ENCODE measurements at places on chromosomes 7 and 10. TPM values are rescaled to one million over a fixed set of nuclear protein-coding genes. Genes with fewer than 3 reads are reported as not detected.

NFE2L3 gene
- polyA plus RNA-seq = 3.1 TPM

GRCh38 chr7:37432281-37432920, 16.3 kb downstream of the ELMO1 start:
- DNase-seq = no peak

- DNase-seq = no peak
These were observed 23.2 kb downstream of the DPCD start for GRCh38 chr10:101611096-101611905.

DNA sequence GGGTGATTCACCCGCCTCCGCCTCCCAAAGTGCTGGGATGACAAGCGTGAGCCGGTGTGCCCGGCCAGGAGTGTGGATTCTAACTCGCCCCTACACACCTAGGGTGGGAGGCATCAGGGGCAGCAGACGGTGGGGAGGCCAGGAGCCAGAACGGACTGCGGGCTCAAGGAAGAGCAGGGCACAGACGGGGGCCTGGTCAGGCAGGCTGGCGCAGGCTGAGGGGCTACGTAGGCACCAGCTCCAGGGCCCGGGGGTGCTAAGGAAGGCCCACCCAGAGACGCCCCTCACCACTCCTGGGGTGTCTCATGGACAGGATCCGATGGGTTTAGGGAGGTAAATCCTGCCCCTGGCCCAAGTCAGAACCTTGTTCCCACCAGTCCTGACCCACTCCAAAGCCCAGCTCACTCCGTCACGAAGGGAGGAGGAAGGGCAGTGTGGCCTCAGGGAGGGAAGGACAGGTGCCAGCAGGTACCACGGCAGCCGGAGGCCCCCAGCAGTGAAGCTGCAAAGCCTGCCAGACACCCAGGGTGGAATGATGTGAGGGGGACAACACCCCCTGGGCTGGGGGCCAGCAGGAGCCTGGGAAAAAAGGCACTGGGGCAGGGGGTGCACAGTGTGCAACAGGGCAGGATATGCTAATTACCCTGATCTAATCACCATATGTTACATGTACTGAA, 251.4 kb downstream of the MAD1L1 start:
- no peak for DNase-seq

DNA sequence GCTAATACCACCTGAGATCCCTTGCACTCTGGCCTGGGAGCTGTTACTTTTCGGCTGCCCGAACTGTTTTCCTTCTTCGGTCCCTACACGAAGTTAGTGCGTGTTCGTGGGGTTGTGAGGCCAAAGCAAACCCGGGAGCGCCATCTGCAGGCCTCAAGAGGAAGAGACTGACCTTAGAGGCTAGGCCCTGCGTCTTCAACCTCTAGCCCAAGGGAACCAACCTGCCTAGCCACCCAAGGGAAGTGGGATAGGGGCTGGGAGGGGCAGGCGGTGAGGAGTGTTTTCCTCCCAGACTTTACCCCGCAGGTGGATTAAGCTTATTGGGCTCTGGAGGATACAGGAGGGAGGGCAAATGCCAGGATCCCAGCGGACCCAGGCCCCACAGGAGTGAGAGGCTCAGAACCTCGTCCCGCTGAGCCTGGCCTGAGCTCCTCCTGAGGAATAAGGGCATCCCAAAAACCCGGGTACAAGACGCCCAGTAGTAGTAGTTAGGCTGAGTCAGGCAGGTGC, 1.7 kb upstream of the PAX2 start:
- no peak for DNase-seq

- no peak for DNase-seq
These were observed 46.2 kb downstream of the PARP12 start for GRCh38 chr7:140016540-140016939.

DNA sequence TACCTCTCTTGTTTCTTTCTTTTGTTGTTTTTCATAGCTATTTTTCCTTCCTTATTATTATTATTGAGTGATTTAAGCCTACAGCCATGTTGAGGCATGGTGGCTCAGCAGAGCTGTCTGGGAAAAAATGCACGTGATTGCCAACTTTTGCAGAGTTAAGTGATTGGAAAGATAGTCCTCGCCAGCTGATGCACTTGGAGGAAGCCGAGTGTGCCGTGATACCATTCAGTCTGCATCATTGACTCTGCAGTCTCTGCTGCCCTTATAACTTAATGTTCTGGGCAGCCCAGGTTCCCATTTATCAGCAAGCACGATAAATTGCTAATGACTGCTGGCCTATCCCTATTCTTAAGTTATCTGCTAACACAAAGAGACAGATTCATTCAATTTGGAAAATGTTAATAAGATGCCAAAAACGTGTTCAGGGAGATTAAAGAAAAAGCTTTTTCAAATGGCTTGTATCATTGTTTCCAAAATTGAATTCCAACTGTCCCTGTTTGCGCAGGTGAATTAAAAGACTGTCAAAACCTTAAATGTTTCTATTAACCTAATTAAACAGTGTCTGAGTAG, 232.9 kb upstream of the NPY start:
- no peak for DNase-seq

DNA sequence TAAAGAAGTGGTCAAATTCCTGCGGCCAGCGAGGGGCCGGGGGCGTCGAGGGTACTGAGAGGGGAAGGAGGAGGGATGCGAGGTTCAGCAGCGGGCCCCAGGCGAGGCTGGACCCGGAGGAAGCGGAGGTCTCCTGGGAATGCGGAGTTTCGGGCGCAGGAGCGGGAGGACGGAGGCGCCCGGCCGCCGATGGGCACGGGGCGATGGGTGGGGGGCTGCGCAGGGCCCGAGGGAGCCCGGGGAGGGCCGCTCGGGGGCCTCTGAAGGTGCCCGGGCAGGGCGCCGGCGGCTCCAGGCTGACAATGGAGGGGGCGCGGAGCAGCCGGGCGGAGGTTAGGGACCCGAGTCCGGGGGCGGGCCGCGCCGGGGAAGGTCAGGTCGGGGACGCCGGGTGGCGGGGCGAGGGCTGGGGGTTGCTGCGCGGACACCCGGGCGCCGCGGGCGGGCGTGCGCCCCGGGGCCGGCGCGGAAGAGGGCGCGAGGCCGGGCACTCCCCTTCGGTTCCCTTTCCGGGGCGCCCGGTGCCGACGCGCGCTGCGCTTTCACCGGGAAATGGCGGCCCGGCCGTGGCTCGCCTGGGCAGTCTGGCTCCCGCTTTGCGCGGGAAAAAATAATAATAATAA, 683 bp downstream of the MACROH2A2 start:
- no peak for DNase-seq

IL6 gene
- polyA plus RNA-seq = 1.1 TPM

GRCh38 chr7:159112136-159113011, 32.3 kb downstream of the VIPR2 start:
- no peak for DNase-seq

- no peak for DNase-seq
These were observed 174.0 kb downstream of the GFRA1 start for GRCh38 chr10:116099023-116099420.

GRCh38 chr10:126551202-126551601, 119.3 kb downstream of the C10orf90 start:
- no peak for DNase-seq

DNA sequence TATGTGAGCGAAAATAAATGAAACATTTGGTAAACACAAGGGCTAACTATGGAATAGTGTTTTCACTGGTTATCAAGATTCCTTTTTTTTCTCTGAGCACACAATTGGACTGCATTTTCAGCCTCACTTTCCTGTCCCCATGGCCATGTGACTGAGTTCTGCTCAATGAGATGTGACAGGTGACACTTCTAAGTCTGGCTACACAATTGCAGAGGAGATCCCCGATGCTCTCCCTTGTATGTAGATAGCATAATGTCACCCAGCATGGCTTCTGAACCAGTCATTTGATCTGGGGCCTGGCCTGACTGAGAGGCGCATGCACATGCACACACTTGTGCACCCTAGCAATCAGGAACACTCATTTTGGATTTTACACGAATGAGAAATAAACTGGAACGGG, 581.8 kb downstream of the GRID1 start:
- DNase-seq = no peak

CDH23 gene
- 5.8 TPM for polyA plus RNA-seq

GPR15LG gene
- not detected for polyA plus RNA-seq

GRCh38 chr7:34806831-34807230, 148.8 kb downstream of the NPSR1 start:
- no peak for DNase-seq

MDFIC gene
- polyA plus RNA-seq = 46.2 TPM

DNA sequence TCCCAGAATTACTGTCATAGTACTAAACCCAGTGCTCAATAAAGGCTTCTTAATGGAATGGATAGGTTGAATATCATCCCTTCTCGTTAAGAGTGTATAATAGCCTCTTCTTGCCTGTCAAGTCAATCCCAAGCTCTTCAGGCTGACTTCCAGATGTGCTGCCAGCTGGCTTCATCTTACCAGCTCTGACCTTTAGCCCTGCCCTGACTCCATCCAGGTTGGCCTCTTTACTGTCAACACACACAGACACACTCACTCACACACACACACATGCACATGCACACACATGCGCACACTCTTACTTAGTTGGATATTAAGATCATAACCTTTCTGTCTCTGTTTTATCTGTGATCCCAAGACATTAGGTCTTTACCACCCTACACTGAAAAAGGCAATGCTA, 49.1 kb downstream of the ASB4 start:
- DNase-seq = no peak

DNA sequence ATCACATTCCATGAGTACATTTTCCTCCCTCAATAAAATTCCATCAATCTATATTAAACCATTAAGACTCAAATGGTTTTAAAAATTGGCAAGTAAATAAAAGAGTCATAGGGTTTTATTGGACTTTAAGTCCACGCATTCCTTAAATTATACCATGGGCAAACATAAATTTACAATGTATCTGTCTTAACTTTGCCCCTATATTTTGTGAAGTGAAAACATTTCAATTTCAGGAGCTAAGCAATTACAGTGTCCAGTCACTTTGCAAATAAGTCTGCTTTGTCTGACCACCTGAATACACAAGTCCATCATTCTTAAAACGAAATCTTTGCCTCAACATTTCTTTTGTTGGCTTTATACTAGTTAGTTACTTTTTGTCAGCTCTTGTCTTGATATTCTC, 197.5 kb upstream of the SEMA3D start:
- DNase-seq = no peak

DNA sequence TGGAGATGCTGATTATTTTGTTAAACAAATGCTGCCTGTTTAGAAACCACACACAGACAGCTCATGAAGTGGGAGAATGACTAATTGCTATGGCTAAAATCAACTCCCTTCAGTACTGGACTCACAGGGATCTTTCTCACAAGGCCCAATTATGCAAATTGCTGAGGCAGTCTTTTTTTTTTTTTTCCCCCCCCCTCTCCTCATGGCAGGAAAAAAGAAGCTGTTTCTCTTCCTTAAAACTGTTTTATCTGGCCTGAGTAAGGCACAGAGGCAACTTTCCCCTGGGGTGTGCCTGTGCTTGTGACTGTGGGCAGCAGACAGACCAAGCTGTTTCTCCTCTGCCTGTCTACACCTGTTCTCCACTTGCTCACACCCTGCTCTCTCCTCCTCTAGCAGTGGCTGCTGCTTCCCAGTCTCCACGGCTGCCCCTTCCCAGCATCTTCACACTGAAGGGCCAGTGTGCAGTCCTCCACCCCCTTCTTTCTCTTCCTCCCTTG, 65.4 kb upstream of the STEAP1B start:
- DNase-seq = no peak

DNA sequence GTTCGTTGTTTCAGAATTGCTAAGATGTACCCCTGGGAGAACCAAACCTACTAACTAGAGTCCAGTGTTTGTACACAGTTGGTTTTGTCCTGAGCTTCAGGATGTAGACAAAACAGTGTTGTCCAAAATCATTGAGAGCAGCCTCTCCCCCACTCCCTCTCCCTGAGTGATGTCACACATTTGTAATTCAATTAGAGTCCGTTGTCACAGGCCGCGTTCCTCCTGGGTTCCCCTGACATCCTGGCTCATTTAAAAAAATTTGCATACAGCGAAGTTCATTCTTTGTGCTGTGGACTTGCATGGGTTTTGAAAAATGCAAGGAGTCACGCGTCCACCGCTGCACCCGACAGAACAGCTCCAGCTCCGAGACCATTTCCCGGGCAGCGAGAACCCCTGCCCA, 10.3 kb downstream of the GRIFIN start:
- DNase-seq = no peak

GRCh38 chr10:43259213-43259991, 7.5 kb downstream of the RASGEF1A start:
- DNase-seq = no peak

DNA sequence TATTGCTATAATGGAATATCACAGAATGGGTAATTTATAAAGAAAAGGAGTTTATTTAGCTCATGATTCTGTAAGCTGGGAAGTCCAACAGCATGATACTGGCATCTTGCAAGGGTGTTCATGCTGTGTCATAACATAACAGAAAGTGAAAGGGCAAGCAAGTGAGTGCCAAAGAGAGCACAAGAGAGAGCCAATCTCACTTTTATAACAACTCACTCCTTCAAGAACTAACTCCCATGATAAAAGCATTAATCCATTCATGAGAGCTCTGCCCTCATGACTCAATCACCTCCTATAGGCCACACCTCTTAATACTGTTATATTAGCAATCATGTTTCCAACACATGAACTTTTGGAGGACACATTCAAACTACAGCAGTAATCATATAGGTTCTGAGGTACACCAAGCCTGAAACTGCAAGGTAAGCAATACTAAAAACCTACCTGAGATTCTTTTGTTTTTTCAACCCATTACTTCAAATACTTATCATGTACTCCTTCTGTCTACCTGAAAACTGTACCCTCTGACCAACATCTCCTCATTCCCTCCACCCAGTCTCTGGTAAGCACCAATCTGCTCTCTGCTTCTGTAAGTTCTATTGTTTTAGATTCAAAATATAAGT, 219.7 kb downstream of the MTERF1 start:
- DNase-seq = no peak

AKR1C8 gene
- not detected for polyA plus RNA-seq

DNA sequence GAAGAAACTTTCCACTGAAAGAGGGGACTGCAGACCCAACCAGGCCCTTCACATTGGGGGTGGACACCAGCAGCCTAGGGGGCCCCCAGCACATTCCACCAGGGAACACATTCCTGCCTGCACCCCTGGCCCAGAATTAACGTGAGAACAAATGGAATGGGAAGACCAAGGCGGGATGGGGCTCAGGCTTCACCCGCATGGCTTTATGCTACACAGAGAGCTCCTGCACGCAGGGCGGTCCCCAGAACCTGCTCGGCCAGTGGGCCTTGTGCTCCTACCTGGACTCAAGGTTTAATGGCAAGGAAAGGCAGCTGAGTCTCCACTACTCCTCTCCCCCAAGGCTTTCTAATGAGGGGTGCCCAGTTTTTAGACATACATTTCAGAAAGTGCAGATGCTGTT, 146.3 kb upstream of the GPR26 start:
- DNase-seq = no peak

DNA sequence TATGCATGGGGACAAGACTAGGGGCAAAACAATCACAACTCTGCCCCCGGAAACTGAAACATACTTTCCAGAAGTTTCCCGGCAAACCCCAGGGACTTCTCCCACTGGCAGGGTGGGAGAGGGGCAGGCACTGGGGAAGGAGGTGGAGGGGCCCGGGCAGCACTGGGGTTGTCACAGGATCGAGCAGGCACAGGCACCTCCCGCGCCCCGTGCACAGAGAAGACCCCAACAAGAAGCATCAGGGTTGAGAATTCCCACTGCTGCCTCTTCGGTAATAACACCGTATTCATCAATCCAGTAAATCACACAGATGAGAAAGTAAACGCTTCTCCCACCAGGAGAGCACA, 490.5 kb downstream of the PTPRN2 start:
- DNase-seq = no peak
